ENCODE measurements at places on chromosomes 1 and 21.

DNA sequence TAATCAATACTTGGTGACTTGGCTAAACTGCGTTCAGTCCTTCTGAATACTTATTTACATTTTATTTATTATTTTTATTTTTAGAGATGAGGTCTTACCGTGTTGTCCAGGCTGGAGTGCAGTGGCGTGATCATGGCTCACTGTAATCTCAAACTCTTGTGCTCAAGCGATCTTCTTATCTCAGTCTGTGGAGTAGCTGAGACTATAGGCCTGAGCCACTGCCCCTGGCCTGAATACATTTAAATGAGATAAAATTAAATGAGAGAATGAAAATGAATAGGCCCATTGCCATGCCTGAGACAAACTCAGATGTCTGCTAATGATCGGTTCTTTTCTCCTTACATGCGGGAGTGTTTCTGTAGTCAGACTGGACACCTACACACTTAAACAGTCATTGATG lies 86.0 kb downstream of the GALNT2 start:
- no peak for DNase-seq

DNA sequence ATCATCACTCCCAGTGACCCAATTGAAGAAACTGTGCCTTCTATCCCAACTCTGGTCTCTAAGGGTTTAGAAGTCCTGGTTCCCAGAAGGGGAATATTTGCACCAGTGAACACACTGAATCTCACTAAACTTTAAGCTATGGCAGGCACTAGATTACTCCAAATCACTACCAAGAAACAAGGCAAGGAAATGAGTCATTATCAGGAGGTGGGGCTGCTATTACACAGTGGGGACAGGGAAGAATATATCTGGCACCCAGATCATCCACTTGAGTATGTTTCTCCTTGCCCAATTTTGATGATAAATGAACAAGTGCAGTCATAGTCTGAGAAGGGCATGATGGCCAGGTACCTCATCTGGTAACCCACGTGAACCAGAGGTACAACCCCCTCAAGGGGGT lies 7.0 kb downstream of the MRPL9 start:
- DNase-seq = peak; percentile 9

DNA sequence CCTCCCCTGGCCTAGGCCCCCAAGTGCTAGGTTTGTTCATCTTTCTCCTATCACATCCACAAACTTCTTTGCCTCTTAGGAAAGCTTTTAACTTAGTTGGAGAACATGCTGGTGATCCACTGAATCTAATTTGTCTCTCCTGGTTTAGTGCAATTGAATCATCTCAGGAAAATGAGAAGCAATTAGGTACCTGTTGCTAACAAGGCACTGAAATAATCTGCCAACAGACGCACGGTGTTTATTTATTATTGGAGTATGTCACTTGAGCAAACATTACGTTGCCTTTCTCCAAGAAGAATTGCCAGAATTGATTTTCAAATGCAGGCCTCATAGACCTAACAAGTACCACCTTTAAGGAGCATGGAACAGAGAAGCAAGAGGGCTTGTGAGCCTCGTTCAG lies 309.4 kb downstream of the NFIA start:
- no peak for DNase-seq

DNA sequence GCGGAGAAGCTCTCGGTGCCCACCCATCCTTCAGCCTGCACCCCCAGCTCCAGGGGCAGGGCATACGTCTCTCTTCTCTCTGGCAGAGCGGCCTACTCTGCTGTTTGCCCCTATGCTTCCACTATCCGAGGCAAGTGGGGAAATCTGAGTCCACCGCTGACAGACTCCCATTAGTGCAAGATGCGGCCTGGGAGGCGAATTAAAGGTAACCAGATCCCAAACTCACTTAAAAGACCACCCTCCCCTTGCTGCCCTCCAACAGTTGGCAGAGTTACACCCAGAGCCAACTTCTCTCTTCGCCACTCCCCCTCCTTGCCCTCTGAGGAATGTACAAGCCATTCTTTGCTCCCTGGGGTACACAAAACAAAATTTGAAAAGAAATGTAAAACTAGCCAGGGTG lies 6.4 kb downstream of the FOXD3 start:
- no peak for DNase-seq

- DNase-seq = no peak
These were observed 617.7 kb upstream of the ADGRL2 start for GRCh38 chr1:81183051-81183450.

GRCh38 chr1:154081386-154082126 lies 73.3 kb downstream of the NUP210L start:
- no peak for DNase-seq

DNA sequence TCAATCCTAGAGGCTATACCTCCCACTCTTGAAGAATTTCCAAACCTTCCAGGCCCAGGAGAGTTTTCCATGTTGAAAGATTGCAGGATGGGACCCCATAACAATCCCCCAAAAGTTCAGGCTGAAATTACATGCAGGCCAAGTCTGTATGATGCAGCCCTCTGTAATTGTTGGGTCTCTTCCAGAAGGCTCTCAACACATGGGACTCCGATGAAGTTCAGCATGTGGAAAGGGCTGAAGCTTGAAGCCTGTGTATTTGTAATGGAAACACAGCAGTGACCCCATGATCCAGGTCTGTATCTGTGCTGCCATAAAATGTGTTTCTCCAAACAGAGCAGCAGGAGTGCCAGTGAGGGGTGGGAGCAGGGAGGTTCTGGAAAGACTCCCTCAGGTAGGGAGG lies 202.5 kb upstream of the LYPLAL1 start:
- DNase-seq = no peak
